Right hindlimb (tissue), 1 donor: ENCODE measurements at places on chromosomes 1 and 21.
A peak's percentile ranks its signal among the peaks of the same experiment; 100 is the strongest.

DNA sequence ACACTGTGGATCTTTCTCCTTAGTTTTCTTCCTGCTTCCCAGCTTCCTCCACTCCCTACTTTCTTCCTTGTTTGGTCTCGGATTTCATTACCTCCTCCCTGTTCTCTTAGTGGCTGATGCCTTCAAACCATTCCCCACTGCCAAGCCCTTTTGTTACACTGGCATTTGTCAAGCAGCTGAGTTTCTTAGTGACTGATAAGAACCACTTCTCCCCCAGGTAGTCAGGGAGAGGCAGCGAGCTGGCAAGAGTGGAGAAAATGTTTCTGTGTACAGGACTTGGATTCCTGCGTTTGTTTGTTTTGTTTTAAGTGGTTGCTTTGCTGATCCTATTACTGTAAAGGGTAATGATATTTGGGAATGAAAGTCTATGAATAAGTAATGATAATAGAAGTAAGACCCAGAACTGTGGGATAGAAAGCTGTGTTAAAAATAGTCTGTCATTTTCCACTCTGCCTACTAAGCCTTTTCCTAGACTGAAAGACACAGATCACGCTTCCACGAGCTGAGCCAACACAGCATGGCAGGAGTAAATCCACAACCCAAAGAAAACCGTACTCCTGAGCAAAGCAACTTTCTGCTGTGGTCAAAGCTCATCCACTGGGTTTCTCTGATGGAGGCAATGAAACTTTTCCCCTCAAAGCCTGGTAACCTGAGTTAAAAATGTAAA, 10.1 kb upstream of the SERTAD4 start:
- DNase-seq, result peak; percentile 22

DNA sequence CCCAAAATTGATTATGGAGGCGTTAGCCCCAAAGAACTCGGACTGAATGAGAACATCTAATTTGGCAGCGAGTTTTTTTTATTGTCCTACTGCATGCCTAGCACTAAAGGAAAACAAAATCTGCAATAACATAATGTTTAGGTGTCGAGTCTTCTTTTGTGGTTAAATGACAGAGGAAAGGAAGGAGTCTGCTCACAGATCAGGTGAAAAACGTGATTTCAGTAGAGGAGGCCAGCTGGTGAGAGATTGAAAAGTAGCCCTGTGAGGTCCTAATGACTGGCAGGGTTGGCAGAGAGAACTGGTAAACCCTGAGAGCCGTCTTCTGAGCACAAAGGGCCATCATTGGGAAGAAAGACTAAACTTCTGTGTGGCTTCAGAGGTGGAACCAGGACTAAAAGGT, 24.2 kb downstream of the WDTC1 start:
- no peak for DNase-seq

DNA sequence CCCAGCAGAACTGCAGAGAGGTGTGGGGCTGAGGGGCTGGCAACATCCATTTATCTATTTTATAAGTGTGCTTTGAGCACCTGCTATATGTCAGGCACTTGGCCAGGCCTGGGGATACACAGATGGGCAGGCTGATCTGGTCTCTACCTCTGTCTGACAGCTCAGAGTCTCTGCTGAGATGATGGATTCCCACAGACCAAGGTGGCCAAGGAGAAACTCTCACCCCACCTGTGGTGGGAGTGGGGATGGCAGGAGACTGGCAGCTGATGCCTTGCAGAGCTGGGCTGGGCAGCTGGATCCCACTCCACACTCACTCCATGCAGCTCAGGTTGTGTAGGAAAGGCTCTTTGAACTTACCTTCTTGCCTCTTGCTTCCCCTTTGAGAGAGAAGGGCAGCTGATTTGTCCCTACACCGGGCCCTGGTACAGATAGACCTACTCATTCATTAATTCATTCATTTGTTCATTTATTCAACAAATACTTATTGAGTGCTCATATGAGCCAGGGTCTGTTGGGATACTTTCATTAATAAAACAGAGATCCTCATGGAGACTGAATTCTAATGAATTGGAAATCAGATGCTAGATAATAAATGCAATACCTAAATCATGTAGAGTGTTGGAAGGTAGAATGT, 9.0 kb downstream of the ADORA1 start:
- DNase-seq, result no peak

DNA sequence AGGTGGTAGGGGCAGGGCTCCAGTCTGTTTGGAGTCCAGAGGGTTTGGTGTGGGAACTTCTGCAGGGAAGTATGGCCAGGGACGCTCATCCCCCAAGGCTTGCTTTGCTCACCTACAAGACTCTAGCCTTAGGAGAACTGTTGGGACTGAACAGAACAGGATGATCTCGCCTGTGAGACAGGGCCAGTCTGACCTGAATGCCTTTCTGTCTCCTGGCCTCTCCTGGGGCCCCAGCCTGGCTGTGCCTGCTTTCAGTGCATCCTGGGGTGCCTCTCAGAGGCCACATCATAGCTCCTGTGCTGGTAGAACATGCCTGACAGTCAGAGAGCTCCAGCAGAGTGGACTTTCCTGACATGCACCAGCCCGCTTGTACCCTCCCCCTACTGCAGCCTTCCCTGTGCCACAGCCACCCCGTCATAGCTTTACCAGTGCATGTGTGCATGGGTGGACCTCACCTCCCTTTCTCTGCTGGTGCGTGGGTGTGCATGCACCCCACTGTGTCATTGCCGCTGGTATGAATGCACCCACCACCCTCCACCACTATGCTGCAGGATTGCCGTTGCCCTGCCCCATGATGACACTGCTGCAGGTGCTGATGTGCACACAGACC, 165.8 kb downstream of the GIPC2 start:
- DNase-seq, result no peak

- no peak for DNase-seq
These were observed 4.6 kb downstream of the SLC37A1 start for GRCh38 chr21:42518215-42518614.

- DNase-seq, result peak; percentile 59
These were observed 106.8 kb downstream of the CRYAA start for GRCh38 chr21:43275421-43276211.

DNA sequence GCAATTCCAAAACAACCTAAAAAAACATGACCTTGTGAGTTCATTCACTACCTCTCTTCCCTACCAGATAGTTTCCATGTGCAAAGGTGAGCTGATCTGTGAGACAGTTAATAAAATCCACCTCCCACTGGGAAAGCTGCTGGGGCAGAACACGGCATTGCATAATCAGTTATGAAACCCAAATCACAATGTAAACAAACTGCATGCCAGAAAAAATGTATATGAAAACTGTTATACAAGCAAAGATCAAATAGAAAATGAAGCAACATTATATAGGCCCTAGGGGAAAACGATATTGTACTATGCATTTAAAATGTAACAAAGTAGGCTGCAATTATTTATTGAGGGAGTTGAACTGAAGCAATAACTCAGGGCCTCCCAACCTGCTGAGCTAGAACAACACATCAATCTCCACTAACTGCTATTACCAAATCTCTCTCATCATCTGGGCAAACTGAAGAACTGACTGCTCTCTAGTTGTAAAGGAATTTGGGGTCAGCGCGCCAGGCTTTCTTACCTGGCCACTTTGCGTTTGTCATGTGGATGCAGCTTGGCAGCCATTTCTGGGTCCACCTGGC, 31.0 kb downstream of the TRIT1 start:
- no peak for DNase-seq

DNA sequence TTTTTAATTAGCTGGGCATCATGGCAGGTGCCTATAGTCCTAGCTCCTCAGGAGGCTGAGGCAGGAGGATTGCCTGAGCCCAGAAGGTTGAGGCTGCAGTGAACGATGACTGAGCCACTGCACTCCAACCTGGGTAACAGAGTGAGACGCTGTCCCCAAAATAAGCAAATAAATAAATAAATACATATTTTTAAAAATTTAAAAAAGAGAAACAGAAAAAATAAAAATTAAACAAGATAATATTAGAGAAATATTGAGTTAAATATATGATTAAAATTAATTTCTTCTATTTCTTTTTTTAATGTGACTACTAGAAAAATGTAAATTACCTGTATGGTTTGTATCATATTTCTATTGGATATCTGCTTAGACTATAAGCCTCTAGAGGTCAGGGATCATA, 59.3 kb upstream of the ATP1A1 start:
- DNase-seq, result no peak

GRCh38 chr1:241592273-241592958, 47.8 kb downstream of the CHML start:
- no peak for DNase-seq

GRCh38 chr1:44228218-44228617, 14.9 kb downstream of the DMAP1 start:
- no peak for DNase-seq

DNA sequence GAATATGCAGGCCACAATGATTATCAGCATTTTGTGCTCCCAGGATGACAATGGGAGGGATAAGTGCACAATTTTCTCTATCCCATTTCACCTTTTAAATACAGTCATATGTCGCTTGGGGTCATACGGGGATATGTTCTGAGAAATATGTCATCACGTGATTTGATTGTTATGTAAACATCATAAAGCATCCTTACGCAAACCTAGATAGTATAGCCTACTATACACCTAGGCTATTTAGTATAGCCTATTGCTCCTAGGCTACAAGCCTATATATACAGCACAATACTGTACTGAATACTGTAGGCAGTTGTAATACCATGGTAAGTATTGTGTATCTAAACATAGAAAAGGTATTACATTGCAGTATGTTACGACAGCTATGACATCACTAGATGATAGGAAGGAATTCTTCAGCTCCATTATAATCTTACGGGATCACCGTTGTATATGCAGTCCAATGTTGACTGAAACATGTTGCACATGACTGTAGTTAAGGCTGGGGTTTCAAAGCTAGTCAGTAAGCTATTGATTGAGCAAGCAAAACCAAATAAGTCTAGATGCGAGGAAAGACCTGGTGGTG, 18.9 kb downstream of the RUSC1 start:
- no peak for DNase-seq

- DNase-seq, result no peak
These were observed 8.1 kb upstream of the LBR start for GRCh38 chr1:225435957-225436392.

GRCh38 chr1:202692959-202693555, 17.2 kb downstream of the SYT2 start:
- peak; percentile 75 for DNase-seq

DNA sequence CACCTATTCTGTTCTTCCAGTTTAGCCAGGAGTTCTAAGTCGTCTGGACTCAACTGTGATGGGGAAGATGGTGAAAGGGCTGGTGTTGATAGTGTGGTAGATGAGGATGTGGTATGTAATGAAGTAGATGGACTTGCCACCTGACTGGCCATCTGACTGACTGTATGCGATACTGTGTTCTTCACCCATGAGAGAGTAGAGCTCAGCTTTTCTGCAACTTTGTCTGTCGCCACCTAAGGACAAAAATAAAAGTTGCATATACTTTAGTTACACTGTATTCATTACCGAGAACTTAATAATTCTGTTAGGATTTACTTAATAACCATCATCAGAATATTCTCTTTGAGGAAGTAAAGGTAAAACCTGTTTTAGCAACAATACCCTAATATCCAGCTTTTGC, 48.5 kb downstream of the EVI5 start:
- DNase-seq, result no peak

DNA sequence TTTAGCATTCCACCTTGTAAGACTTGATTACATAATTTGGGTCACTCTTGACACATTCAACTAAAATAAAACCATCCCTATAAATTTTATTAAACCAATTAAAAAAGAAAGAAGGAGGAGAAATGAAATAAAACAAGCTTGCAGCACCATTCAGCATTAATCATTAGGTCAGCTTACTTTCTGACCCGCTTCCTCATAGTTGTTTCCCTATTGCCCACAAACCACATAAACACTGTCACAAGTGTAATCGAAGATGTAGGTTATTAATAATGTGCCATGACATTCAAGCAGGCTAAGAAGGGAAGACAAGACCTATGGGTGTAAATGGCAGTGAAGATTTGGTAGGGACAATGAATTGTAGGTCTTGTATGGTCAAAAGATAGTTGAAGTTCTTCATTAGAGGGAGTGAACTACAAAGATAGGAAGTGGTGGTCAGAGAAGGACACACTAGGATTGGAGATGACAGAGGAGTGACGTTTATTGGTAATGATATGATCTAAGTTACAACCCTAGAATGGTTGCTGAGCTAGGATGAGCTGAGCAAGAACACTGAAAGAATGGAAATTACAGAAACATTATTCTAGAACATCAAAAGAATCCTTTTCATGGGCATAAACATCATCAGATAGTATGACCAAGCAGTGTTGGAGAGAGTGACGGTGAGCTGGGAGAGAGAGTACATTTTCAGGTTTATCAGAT, 231.5 kb downstream of the KCNT2 start:
- DNase-seq, result no peak

GRCh38 chr1:2302292-2302925, 74.3 kb downstream of the SKI start:
- no peak for DNase-seq

GRCh38 chr1:50419192-50419906, 3.9 kb downstream of the DMRTA2 start:
- peak; percentile 23 for DNase-seq

DNA sequence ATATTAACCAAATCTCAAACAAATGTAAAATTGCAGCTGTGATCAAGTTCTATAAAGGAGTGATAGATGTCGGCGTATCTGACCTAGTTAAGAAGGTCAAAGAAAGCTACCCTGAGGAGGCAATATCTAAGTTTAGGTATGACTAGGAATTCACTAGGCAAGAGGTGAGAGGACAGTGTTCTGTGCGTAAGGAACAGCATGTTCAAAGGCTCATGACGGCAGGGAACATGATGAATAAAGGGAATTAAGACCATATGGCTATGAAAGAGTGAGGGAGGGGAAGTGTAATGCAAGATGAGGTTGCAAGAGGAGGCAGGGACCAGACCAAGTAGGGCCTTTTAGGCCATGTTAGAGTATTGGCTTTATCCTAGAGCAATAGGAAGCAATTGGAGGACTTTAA, 8.6 kb downstream of the LIX1L start:
- DNase-seq, result no peak

GRCh38 chr21:26389971-26390641, 183.0 kb downstream of the CYYR1 start:
- DNase-seq, result no peak

- no peak for DNase-seq
These were observed 5.2 kb upstream of the FTCD start for GRCh38 chr21:46160657-46160906.

GRCh38 chr1:201721082-201722049, 107.6 kb upstream of the IPO9 start:
- DNase-seq, result peak; percentile 28

DNA sequence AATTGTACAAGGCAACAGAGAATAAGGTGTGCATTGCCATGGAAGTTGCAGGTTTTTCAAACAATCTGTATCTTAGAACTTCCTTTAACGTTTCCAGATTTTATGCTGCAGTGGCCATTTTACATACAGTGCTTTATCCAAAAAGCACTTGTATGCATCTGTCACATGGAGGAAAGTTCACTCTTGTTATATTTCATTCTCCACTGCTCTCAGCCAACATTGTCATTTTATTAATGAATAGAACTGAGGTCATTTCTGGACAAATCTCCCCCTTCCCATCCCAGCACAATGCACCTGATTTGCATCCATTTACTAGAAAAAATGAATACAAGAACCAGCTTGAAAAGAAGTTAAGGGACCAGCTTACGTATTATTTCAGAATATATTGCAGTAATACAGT, 342.0 kb downstream of the USP25 start:
- no peak for DNase-seq

- no peak for DNase-seq
These were observed 42.3 kb downstream of the CD247 start for GRCh38 chr1:167476061-167476460.

- DNase-seq, result no peak
These were observed 1.3 kb downstream of the AGO3 start for GRCh38 chr1:35932158-35932636.
